ENCODE measurements at places on chromosomes 2 and 18.
A peak's percentile ranks its signal among the peaks of the same experiment; 100 is the strongest.

DNA sequence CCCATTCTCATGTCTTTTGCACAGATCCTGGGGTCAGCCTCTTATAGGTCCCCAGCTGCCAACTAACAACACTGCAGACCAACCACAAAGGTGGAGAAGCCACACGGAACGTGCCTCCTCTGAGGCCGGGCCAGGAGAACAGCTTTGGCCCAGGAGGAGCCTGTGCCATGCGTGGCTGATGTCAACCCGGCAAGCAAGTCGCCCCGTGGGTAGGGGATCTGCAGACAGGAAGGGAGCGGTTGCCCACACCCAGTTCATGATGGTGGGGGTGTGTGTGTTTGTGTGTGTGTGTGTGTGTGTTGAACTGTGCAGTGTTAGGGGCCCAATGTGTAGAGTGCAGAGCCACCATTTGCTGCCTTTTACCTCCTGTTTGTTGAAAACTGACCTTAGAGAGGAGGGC lies 2.4 kb upstream of the CLEC4F start:
- DNase-seq, result no peak

DNA sequence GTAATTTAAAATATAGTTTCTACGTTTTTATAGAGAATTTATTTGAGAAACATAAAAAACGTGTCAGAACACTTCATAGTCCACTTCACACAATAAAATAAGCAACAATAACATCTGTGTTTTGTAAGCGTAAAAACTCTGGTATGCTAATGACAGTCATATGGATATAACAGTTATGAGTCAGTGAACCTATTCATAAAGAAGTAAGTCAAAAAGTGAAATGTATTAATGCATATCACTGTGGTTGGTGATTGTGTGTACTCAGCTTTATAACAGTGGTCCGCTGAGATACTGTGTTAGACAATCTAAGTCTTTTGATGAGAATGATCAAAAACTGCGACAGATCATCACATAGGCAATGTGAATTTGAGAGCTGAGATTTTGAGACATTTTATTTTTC lies 153.2 kb downstream of the WDR7 start:
- no peak for DNase-seq

- DNase-seq, result no peak
Measured at GRCh38 chr18:44123743-44124142, 556.9 kb upstream of the SETBP1 start.

- DNase-seq, result peak; percentile 92
Measured at GRCh38 chr18:79380816-79381806, 14.6 kb upstream of the NFATC1 start.

- DNase-seq, result no peak
Measured at GRCh38 chr2:86358957-86359356, 21.5 kb upstream of the REEP1 start.

DNA sequence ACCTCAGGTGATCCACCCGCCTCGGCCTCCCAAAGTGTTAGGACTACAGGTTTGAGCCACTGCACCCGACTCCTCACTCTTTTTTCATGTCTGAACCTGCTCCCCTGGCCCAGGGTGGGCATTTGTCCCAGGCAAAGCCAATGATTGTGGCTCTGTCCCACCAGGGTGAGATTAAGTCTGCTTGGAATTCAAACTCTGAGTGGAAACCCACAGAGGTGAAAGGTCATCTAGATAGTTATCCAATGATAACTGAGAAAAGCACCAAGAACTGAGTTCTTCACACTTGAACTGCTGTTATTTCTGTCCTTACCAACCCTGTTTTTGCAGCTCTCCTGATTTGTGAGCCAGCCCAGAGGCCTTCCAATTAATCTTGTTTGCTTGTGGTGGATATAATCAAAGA lies 62.4 kb upstream of the ACVR1 start:
- DNase-seq, result no peak

GRCh38 chr2:69563021-69563420 lies 80.5 kb downstream of the AAK1 start:
- DNase-seq, result no peak

DNA sequence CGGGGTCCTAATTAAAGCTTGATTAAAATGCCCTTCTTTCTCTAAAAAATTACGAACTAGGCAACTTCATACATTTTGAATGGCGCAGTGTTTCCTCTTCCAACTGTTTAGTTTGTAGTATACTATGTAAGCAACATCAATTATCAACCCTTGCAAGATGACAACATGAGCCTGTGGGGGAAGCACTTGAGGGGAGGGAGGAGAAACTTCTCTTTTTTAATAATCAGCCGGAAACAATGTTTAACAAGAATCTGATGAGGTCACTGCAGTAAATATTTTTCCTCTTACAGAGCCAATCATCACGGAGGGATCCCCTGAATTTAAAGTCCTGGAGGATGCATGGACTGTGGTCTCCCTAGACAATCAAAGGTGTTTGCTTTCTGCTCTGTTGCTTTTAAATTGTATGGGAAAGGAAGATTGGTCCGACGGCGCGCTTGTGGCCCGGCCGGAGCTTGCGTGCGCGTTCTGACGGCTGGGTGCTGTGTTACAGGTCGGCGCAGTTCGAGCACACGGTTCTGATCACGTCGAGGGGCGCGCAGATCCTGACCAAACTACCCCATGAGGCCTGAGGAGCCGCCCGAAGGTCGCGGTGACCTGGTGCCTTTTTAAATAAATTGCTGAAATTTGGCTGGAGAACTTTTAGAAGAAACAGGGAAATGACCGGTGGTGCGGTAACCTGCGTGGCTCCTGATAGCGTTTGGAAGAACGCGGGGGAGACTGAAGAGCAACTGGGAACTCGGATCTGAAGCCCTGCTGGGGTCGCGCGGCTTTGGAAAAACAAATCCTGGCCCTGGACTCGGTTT lies 5.3 kb upstream of the DLX1 start:
- DNase-seq, result peak; percentile 59

DNA sequence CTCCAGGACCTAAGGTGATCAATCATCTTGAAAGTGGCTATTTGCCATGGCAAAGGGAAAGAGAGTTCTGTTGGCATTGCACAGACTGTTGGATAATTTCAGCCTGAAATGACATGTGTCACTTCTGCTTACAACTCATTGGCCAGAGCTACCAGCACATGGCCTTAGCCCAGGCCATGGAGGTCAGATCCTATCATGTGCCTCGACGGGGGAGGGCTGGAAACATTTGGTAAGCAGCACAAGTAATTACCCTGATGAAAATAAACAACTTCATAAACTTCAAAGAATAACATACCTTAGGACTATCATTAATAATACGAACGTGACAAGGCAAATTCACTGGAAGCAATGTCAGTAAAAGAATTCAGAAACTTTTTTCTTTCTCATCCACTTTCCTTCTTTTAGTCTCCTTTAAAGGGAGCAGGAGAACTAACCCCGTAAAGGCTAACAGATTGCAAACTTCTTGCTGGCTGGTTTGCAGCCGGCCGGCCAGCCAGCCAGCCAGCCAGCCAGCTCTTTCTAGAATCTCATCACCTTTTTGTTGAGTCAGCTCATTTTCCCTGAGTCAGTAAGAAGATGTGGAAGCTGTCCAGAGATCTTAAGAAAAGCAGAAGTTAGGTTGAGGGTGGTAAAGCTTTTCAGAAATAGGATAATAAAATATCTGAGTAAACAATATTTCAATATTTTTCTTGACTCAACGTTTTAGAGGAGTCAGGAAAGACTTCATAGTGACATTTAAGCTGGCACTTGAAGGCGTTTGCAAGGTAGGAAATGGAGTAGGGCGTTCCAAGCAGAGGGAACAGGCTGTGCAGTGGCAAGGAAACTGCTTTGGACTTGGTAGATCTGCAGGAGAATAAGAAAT lies 31.9 kb downstream of the CNRIP1 start:
- DNase-seq, result no peak

GRCh38 chr2:78077633-78078032 lies 555.5 kb upstream of the LRRTM4 start:
- no peak for DNase-seq

DNA sequence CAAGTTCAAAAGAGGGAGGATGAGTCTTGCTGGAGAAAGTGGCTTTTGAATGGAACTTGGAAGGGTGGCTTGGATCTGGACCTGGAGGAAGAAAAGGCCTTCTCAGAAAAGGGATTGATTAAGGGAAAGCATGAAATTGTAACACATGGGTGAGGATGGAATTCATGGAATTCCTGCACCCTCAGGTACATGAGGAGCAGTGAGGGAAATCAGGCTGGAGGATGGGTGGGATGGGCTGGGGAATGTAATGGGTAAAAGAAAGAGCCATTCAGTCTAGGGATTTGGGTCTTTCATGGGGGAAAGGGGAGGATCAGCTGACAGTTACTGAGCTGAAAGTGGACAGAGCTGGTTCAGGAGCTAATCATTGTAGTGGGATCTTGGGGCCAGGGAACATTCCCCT lies 51.2 kb upstream of the HAAO start:
- no peak for DNase-seq

GRCh38 chr2:219408631-219409030 lies 9.5 kb upstream of the DES start:
- DNase-seq, result no peak

DNA sequence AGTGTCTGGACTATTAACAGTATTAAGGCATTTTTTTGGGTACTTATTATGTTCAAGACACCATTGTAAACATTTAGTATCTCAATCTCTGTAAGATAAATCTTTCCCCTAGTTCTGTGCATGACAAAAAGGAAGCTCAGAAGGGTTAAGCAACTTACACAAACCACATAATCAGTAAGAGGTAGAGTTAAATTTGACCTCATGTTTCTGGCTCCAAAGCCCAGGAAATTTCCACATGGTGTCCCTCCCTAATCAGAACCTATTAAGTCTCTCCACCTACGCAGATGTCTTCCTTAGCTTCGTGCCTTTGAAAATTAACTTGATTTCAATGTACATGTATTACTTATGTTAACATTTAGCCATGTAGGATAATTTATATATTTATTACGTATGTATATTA lies 2.0 kb downstream of the MFSD6 start:
- DNase-seq, result peak; percentile 46

- DNase-seq, result no peak
Measured at GRCh38 chr2:49788300-49788699, 634.0 kb upstream of the FSHR start.

DNA sequence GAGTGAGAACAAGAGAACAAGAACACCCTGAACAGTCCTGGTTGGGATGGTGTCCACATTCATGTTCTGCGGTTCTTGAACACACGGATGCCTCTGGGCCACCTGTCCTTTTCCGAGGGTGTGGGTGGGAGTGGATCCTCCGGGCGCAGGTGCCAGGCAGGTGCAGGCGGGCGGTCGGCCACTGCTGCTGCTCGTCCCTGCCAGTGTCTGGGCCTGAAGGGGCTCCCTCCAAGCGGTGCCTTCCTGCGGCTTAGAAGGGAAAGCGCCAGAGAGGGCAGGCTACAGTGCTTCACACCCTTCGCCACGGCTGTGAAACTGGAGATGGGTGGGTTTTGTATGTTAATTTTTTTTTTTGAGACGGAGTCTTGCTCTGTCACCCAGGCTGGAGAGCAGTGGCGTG lies 8.0 kb upstream of the D2HGDH start:
- no peak for DNase-seq

DNA sequence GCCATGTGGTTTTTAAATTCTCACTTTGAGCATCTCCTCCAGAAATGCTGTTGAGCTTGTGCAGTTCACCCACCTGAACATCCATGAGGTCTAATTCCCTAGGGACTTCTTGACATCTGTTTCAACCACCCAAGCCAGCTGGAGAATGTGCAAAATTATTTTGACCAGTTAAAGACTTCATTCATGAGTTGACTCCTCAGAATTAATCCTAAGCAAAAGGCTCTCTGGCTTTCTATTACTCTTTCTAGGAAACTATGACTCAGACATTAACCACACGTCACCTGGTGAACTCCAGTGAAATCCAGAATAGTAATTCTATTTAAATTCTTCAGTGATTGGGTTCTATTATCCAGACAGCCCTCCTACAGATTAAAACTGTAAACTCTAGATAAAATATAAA lies 247.5 kb downstream of the NBAS start:
- DNase-seq, result peak; percentile 59

DNA sequence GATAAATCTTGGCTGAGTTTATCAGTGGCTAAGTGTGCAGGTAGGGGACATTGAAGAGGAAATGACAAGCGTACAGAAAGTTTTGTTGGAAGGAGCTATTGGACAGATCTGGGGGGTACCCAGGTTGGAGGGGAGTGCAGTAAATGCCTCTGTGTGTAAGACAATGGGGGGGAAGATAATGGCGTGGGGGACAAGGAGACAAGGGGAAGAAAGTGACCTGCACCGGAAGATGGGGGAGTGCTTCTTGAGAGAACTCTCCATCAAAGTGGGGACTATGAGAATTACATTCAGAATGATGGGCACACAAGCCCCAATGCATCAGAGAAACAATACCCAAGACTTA lies 190.0 kb downstream of the ALPK2 start:
- DNase-seq, result no peak

DNA sequence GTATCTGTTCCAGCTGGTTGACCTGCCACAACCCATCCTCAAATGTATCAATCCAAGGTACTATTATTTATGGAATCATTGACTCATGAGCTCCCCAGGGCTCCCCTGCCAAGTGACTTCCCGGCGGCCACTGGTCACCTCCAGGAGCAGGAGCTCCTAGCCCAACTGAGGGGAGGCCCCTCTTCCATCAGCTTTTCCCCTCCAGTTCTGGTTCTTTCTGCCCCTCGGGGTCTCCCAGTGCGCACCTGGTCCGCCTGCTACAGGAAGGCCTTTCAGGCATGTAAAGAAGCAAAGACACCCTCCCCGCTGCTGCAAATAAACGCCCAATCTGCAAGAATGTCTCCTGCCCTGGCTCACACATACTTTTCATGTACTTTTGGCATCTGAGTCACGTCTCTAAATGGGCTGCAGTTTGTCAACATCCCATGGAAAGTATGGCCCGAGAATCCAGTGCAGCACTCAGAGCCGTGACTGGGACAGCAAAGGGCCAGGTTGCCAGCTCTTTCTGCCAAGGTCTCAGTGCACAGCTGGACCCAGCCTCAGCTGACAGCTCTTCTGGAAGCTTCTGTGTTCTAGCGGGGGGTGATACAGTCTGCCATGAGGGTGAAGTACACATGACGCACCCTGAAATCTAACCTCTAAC lies 41.4 kb downstream of the KLHL29 start:
- no peak for DNase-seq

- DNase-seq, result no peak
Measured at GRCh38 chr18:27184115-27185024, 738 bp downstream of the CHST9 start.

DNA sequence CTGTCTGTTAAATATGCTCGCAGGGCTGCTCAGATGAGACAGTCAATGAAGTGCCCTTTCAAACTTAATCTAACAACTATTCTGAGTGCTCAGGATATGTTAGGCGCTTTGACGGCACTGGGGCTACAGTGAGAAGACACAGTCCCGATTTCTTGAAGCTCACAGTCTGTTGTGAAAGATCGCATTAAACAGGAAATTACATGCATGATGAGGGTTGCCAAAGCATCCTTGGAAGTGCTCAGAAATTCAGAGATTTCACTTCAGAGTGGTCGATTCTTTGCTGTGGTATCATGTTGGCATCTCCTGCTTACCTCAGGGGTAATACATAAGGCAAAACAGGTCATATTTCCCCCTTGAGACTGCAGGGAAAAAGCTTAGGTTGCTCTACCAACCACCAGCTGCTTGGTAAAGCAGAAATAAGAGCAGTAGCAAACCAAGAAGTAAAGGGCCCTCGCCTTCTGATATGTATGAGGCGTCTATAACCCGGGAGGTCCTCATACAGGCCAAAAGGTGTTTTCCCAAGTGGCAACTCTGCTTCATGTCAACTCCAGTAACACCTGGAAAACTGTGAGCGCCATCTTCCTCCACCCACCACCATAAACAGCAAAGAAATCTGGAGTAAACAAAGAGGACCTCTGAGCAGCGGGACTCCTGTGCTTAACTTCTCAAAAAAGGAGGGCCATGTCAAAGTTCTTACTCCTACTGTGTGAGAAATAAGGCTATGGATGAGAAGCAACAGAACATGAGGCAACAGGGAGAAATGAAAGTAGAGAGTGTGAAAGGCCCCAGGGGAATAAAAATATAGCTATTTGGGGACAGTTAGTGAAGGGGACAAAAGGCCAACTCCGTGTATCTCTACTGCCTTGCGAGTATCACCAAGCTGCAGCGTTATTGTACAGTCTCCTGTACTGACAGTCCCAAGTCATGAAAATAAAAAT lies 79.3 kb downstream of the CLHC1 start:
- no peak for DNase-seq
